NB4 (cell line): ENCODE measurements at places on chromosomes 11 and 22.

GRCh38 chr22:38881997-38882879 is 10.2 kb upstream of the CBX6 start:
- no peak for DNase-seq

DNA sequence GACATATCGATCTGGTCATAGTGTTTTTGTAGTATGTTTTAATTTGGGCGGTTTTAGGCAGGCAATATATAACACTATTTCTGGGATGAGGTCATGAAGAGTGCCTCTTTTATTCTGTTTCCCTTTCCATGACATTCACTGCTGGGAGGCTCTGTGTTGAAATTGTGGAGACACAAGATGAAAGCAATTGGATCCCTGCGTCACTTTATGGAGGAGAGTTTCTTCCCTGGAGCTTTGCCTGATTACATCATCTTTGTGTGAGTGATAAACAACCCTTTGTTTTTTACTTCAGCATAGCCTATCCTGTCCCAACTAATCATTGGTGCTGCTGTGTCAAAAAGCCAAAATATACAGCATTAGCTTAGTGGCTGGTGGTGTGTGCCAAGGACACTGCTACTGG is 48.6 kb downstream of the PARVG start:
- no peak for DNase-seq

- DNase-seq, result no peak
Observed at GRCh38 chr11:39678996-39679395, 1780.5 kb downstream of the LRRC4C start.

DNA sequence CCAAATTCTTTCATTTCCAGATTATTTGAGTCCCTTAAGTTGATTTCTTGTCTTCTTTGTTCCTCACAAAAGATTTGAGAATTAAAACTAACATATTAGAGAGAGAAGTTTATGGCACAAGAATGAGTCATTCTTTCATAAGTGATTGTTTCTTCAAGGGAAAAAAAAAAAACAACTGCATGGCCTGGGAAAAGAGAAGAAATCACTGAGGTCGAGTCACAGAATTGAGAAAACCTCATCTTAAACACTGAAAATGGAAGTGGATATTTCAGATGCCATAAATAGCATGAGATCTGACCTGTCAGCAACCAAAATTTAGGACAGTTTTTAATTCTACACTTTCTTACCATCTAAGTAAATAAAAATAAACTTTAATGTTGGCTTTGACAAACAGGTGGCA is 87.2 kb downstream of the CWF19L2 start:
- no peak for DNase-seq

DNA sequence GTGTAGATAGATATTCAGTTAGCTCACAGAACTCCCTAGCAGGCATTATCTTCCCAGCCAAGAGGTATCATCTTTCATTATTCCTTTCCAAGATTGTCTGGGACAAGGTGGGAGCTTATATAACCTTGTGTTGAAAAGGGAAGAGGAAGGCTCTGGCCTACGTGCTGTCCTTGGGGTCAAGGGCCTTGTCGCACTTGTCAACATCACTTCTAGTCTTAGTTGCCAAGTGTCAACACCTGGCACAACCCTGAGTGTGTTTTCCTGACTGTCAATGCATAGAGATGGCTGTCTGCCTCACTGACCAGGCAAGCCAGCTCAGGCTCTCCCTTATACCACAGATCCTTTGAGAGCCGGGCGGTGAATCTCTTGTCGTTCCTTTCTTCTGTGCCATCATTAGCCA is 331.9 kb downstream of the CNTN5 start:
- DNase-seq, result no peak

GRCh38 chr22:29216873-29217666 is 11.4 kb downstream of the EMID1 start:
- peak; percentile 87 for DNase-seq

DNA sequence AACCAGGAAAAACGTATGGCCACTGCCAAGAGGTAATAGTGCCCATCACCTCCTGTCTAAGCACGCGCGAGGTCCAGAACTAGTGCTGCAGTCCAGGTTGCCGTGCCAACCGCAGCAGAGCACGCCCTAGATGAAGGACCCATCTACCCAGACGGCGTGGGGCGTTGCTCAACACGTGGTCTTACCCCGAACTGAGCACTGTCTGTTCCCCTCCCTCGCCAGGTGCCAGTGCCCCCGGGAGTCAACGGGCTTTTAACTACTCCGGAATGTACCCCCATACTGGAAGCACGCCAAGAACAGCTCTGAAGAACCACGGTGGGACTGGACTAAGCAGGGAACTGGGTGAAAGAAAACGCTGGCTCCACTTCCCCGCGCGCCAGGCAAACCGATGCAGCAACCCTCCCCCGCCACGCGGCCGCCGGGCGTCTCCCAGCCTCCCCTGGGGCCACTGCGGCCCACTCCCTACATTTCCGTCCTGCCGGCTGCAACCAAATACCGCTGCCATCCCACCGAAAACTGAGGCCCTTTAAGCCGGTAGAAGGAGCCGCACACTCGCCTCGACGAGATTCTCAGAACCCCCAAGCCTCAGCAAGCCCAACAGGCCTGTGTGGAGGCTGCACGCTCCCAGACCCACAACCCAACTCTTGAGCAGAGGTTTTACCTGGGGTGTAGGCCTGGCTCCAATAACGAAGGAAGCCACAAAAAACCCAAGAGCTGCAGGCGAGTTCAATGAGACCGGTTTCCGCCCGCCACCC is at the start of gene HSPA8:
Gene HSPA8, minus strand, starts transcription at position 734 of the 755 bp plus-strand sequence. CDS start 812 bp downstream, outside the sequence.
- DNase-seq, result peak; percentile 82

- no peak for DNase-seq
Observed at GRCh38 chr11:119874660-119875238, 145.7 kb upstream of the NECTIN1 start.

GRCh38 chr11:9789910-9790309 is 126.0 kb downstream of the SWAP70 start:
- DNase-seq, result no peak
